ENCODE measurements at places on chromosomes 11 and 22. TPM values are rescaled to one million over a fixed set of nuclear protein-coding genes. Genes with fewer than 3 reads are reported as not detected.

The KCNQ1 gene
- total RNA-seq, result 0.83 TPM

The CRYAB gene
- total RNA-seq, result 11.9 TPM

The EHBP1L1 gene
- total RNA-seq, result 47.5 TPM

The GPR83 gene
- under 0.01 TPM for total RNA-seq

The OR8D4 gene
- 0.33 TPM for total RNA-seq

The SERPINH1 gene
- total RNA-seq, result 36.1 TPM

The GGTLC2 gene
- total RNA-seq, result not detected

The UPK2 gene
- not detected for total RNA-seq

- no peak for DNase-seq
These were observed 2.7 kb upstream of the VPS37C start for GRCh38 chr11:61163714-61164605.

DNA sequence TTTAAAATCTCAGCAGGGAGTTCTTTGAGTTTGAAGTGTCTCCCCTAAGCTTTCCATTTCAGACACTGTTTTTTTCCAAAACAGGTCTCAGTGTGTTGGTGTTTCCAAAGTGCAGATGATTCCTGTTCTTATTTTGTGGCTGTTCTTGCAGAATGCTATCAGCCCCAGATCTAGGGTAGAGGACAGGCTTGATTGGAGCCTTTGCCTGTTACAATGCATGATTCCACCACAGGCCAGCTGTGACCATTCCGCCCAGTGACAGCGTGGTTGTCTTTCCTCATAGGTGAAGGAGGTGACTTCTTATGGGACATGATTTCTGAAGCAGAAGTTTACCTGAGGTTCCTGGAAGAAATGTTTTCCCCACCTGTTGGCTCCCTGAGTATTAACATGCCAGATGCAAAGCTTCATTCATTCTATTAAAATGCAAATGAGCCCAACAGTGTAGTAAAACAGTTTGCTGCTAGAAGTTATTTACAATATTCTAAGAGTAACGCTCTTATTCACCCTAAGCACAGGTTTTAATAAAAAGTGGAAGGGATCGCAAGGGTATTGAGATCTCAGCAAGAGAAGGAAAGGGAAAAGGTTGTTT is 36.9 kb upstream of the BIRC3 start:
- DNase-seq, result no peak

DNA sequence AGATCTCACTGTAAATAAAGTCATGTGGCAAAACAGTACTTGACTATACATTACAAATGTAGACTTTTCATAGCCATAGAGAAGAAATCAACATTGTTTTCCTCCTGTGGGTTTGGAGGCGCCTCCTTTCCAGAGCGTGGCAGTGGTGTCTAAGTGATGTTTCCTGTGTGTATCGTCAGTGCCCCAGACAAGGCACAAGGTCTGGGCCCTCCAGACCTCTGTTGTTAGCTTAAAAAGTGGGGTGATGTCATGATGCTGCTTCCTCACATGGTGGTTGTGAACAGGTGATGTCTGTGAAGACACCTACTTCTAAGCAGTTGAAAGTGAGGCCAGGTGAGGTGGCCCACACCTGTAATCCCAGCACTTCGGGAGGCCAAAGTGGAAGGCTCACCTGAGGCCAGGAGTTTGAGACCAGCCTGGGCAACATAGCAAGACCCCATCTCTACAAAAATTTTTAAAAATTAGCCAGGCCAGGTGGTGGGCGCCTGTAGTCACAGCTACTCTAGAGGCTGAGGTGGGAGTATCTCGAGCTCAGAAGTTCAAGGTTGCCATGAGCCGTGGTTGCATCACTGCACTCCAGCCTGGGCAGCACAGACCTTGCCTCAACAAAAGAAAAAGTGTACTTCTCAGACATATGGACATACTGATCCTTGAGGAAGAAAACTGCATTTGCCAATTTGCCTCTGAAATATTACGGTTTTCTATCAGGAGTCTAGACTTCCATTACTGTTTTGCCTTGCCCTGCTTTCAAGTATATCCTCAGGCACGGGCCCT is 15.7 kb downstream of the NUP50 start:
- no peak for DNase-seq

DNA sequence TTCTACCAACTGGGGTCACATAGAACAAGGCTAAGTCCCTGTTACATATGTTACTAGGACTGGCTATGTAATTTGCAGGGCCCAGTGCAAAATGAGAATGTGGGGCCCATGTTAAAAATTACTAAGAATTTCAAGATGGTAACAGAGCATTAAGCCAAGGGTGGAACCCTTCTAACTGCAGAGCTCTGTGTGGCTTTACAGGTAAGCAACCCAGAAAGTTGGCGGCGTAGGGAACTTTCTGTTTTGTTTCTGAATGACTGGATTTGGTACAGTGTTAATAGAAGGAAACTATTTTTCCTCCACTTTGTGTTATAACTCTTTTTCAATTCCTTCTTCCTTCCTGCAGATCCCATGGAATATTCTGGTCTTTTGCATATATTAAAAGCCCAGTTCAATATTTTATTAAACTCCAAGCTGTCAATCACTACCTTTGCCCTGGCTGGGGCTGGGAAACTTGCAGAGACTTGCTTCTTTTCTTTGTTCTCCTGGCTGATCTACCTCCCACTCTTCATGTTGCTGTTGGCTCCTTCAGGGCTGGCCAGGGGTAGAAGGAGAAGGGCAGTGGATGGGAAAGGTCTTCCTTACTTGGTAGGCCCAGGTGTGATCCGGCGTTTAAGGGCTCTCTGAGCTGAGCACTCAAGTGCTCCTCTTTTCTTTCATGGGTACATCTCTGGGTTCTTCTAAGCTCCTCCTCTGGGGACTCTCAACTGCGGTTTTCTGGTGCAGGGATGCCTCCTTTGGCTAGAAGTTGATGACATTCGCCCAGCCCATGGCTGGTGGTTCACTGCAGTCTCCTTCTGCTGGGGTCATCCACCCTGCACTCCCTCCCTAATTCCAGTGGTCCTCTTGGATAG is 67.7 kb downstream of the SNX19 start:
- DNase-seq, result peak; percentile 40

DNA sequence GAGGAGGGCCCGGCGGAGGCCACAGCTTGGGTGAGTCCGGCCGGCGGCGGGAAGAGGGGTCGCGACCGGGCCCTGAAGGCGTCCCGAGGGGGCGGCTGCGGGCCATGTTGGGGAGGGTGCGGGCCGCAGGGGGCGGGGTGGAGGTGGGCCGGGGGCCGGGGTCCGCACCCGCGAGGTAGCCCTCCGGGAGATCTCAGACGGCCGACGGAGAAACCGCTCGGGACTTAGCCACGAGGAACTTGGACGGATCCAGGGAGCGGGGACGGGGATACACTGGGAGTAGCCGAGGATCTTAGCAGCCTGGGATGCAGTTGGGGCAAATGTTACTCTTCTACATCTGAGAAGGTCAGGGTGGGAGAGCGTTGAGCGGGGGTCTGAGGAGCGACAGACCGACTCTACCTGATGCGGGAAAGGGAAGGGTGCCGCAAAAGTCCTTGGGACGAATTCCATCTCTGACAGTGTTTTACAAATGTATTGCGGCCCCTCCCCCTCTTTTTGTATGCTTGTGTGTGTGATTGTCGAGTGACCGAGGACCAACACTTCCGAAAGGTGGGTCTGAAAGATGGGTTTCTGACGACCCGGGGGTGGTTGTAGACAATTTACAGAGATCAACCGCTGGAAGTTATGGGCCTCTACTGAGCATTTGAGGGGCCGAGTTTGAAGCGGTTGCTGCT is 658 bp downstream of the STIP1 start:
- DNase-seq, result peak; percentile 17

DNA sequence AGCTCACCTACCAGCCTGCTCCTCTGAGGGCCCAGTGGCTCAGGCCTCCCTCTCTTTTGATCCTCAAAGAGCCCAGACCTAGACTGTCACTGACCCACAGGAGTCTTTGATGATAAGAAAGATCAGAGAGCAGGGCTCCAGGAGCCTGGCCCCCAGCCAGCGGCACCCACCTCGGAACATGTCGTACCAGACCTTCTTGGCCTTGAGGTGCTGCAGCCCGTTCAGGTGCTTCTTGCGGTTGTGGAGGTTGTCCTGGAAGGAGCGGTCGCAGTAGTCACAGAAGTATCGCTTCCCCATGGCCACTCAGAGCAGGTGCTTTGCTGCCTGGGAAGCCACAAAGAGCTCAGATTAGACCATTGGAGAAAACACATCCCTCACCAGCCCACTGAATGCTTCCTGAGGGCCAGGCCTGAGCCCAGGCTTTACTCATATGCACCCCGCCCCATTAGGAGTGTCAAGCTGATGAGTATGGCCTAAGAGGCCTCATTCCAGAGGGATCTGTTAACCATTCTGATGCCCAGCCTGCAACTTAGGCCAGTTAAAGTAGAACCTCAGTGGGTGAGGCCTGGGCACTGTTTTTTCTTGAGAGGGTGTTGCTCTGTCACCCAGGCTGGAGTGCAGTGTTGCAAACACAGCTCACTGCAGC is 18.4 kb downstream of the ZMAT5 start:
- no peak for DNase-seq

- DNase-seq, result no peak
These were observed at the start of gene TUB for GRCh38 chr11:8080674-8081590. TUB (plus strand) TSS chr11:8081211; CDS start chr11:8081511, 300 bp downstream.

GRCh38 chr11:96293598-96294021 is 49.4 kb downstream of the MAML2 start:
- DNase-seq, result no peak

GRCh38 chr22:23137905-23138561 is 3.8 kb downstream of the RSPH14 start:
- DNase-seq, result peak; percentile 33

- DNase-seq, result no peak
These were observed 5.6 kb downstream of the RGL4 start for GRCh38 chr22:23696326-23696851.

GRCh38 chr11:16817351-16817750 is 78.9 kb downstream of the C11orf58 start:
- DNase-seq, result no peak

- DNase-seq, result peak; percentile 94
These were observed 87.0 kb upstream of the THY1 start for GRCh38 chr11:119509969-119510401.

DNA sequence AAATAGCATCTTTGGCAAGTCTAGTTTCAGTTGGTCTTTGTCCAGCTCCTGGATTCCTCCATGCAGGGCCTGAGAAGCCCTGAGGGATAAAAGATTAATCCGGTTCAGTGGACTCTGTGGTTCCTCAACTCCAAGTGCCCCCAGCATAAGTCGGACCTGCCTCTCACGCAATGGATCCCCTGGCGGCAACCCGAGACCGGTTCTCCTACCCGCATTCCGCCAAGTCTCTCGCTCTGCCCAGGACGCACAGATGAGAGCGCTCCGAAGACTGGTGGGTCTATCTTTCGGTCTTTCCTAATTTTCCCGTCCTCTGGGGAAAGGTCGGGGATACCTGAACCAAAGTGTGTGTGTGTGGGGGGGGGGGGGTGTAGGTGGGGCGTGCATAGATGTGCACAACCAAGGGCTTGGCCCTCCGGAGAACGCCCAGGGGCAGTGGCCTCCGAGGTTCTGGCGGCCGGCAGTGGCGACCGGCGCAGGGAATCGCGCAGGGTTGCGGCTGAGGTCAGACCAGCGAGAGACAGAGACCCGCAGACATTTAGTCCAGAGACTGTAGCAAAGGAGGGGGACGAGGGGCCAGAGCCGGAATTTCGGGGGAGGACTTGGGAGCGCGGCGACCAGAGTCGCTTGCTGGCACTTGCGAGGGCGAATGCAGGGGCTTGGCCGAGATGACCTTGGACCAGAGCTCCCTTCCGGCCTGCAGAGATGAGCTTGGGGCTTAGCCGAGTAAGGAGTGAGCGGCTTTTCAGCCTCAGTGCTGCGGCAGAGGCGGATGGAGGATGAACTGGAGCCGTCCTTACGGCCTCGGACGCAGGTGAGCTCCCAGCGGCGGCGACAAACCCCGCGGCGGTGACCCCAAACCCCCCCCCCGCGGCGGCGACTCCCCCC is 712 bp upstream of the SLC2A11 start:
- DNase-seq, result peak; percentile 41

Measured in mammary epithelial cell (primary cell).